Activated CD4-positive, alpha-beta T cell treated with anti-CD3 and anti-CD28 coated beads, Interleukin-2, amount 50 U/mL, for 16 hours (primary cell): ENCODE measurements at places on chromosomes 7 and 10.

GRCh38 chr10:20674926-20675325, 222.2 kb downstream of the NEBL start:
- DNase-seq = no peak

DNA sequence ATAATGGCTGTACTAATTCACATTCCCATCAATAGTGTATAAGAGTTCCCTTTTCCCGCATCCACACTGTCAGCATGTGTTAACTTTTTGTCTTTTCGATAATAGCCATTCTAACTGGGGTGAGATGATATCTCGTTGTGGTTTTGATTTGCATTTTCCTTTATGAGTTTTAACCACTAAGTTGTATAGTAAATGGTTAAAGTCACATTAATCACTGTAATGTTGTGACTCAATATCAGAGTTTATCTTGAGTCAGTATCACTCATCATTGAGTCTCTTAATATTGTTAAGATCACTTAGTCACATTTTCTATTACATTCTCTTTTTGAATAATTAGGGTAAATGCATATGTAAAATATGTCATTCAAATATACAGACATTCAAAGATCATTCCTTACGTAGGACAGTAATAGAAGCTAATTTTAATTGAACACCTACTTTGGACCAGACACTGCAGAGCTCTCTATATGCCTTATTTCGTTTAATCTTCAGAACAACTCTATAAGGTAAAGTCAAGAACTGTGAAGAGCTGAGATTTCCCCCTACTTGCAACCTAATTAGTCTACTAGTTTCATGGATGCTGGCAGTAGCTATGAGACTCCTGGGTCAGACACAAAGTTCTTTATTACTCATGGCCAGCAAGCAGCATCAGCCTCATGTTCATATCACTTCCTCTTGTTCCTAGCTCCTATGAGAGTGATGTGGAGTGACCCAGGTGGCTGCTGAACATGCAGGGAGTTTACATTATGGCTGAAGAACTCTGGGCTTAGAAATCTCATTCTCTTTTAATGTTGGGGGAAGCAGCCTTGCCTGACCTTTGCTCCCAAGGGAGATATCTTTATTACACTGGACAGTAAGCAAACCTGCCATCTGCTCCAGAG, 30.5 kb downstream of the CREB5 start:
- DNase-seq = peak; percentile 41

DNA sequence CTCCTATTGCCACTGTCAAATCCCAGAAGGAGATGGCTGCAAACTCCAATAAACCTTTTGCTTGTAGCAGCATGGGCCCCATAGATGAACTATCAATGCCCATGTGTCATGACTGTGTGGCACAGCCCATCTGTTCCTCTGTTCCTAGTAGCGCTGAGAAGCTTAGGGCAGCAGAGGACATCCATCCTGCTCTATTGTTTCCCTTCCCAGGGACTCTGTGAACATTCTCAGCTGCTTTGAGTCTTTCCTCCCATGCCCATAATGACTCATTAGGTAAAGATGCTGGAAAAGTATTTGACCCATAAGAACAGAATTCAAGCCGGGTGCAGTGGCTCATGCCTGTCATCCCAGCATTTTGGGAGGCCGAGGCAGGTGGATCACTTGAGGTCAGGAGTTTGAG, 28.3 kb downstream of the STMP1 start:
- no peak for DNase-seq

DNA sequence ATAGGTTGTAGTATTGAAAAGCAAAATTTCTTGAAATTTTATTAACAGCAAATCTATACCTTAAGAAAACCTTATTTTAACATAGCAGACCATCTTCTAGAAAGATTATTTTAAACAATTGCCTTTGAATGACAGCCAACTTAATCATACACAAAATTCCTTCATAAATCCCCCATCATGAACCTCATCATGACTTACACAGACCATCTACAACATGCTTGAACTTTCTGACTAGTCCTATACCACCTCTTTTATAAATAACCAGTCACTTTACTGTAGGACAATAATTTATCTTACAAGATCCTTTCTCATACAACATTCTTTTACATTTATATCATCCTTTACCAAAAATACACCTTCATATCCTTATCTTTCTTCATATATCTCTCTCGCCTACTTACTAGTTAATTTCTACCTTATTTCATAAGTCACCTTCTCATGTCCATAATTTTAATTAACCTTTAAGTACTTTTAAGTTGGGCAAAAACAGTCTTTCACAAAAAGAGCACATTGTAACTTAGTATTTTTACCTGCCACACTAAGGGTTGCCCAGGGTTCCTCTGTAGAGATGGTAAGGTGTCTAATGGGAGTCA, 16.6 kb upstream of the PTN start:
- DNase-seq = no peak

GRCh38 chr7:88339195-88339922, 32.7 kb upstream of the STEAP4 start:
- no peak for DNase-seq

GRCh38 chr7:11751807-11752389, 80.1 kb downstream of the THSD7A start:
- DNase-seq = no peak

DNA sequence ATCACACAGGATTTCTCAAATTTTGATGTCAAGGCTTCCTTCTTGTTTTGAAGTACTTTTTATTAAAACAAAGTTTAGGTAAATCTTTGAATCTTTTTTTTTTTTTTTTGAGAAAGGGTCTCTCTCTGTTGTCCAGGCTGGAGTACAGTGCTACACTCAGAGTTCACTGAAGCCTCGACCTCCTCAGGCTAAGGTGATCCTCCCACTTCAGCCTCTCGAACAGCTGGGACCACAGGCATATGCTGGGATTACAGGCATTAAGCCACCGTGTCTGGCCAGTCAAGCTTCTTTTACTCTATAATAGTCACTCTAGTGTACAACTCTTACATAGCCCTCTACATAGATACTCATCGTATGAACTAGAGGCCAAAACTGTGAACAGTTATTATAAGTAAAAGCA, 3.4 kb downstream of the RUFY2 start:
- DNase-seq = no peak

DNA sequence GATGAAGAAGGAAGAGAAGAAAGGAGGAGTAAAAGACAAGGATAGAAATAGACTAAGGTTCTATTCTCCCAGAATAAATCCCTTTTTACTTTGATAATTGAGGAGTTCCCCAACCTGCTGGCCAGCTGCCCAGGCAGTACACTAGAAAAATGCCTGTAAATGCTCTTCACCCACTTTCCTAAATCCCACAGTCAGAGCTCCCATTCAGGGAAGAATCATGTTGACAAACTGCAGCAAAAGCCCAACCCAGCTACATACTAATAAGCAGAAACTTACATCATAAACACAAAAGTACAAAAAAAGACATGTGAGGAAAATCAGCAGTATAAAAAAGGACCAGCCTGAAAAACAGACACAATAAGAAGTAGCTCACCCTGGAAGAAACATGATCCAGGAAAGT, 15.8 kb upstream of the KDM7A start:
- DNase-seq = no peak

- DNase-seq = no peak
Observed at GRCh38 chr7:122544463-122544862, 154.5 kb downstream of the RNF133 start.

GRCh38 chr7:68718097-68718551, 880.2 kb upstream of the AUTS2 start:
- no peak for DNase-seq

GRCh38 chr10:98610836-98611235, 164.1 kb upstream of the HPS1 start:
- no peak for DNase-seq

- no peak for DNase-seq
Observed at GRCh38 chr7:139099172-139099947, 10.2 kb downstream of the ZC3HAV1 start.

- no peak for DNase-seq
Observed at GRCh38 chr10:42475168-42476098, 162.9 kb downstream of the ZNF33B start.

- no peak for DNase-seq
Observed at GRCh38 chr10:48771234-48771633, 86.6 kb downstream of the WDFY4 start.

- peak; percentile 43 for DNase-seq
Observed at GRCh38 chr7:40474790-40475680, 340.2 kb downstream of the SUGCT start.

- no peak for DNase-seq
Observed at GRCh38 chr10:103854686-103855391, 537 bp downstream of the SH3PXD2A start.

DNA sequence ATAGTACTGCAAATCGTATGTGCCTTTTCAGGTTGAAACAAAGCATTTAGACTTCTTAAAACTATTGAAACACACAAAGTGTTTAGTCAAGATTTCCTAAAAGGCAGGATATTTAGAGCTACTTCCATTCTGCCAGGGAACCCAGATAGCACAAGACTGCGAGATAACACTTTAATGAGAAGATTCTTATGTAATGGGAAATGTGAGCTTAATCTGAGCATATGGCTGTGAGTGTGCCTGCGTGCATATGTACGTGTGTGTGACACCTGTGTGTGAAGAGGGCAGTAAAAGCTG, 14.3 kb upstream of the JCAD start:
- DNase-seq = no peak

GRCh38 chr7:27189295-27189996, 4.4 kb upstream of the HOXA11 start:
- DNase-seq = no peak

DNA sequence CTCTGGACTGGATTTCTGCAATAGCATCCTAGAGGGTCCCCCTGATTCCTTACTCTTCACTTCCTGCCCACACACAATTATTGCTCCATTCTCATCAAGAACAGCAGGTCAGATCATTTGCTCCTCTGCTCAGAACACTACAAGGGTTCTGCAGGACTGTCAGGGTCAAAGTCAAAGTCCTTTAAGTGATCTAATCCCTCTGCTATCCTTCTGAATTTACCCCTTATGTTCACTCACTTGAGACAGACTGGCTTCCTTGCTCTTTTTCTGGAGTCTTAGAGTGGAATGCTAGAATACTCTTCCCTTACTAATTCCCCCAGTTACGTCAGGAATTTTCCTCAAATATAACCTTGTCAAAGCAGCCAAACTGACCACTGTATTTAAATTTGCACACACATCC, 7.5 kb upstream of the POT1 start:
- no peak for DNase-seq

DNA sequence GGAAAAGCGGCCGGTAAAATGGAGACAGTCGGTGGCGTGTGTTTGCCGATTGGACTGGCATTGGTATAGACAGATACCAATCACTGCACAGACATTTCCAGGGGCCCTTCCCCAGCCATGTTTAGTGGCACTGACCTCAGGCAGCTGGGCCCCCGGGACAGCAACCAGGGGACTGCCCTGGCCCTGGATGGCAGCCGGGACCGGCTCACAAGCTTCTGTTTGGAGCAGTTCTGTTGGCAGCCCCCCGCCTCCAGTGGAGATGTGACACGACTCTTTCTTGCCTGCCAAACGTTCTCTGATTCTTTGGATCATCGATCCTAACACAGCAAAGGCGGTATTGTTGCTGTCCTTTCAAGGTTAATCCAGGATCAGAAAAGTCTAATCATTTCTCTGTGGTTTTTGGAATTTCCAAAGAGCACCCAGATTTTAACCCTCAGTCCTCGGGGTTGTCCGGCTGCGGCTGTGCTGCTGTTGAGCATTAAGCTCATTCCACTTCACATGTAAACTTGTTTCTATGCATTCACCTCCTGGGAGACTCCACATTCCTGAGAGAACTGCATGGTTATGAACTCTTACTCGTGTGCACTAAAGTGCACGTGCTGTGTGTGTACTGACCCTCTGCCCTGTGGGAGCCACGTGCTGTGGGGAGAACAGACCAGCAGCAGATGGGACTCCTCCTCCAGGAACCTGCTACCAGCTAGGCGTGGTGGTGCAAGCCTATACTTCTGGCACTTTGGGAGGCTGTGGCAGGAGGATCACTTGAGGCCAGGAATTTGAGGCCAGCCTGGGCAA, 46.0 kb downstream of the FOXK1 start:
- DNase-seq = no peak

DNA sequence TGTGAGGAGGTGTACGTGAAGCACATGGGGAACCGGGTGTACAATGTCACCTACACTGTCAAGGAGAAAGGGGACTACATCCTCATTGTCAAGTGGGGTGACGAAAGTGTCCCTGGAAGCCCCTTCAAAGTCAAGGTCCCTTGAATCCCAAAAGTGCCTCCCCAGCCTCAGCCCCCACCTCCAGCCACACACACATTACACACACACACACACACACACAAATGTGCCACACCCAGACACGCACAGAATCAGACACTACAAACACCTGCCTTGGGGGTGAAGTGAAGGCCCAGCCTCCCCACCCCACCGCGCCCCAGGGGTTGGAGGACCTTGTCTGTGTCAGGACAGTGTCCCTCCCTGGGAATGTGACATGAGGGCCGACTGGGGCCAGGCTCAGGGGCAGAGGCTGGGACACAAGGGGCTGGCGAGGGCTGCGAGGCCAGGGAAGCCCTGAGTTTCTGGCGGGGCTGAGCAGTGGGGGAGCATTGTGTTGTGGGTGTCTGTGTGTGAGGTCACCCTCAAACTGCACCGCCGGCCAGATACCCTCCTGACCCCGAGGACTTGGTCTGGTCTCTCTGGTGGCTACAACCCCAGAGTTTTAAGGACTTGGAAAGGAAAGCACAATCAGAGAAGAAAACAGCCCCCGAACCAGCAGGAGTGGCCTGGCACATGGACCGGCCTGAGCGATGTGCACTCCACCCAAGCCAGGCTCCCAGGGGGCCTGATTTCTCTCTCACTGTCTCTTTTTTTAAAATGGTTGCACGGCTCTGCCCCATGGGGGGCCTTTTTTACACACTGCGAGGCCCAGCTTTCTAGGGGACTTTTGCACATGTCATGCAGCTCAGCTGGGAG, 4.0 kb upstream of the ATP6V1F start:
- DNase-seq = no peak

DNA sequence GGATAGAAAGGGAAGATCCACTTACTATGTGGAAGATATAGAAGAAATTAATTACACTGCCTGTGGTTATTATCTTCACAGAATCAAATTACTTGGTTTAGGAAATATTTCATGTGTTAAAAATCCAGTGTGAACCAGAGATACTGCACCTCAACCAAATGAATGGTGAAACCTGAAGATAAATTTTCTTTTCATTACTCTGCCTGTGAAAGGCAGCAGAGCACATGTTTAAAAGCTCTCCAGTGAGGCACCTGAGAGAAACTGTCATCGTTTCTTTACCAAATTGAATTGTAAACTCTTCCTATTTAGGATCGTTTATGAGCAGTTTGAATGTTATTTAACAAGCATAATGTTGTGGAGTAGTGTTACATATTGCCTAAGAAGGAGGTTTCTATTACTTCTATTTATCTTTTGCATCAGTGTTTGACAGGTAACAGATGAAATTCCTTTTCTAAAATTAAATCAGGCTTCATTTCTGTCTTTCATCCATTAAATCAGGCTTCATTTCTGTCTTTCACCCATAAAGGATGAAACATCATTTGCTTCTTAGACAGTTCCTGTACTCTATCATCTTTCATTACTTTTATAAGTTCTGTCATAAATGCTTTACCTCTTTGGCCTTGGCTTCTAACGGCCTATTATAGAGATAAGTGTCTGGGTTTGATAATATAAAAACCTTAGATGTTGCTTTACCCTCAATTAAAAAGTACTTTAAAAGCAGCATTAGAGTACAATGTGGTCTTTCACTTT, 266.6 kb downstream of the NXPH1 start:
- DNase-seq = no peak

- DNase-seq = no peak
Observed at GRCh38 chr7:14292737-14293136, 303.3 kb upstream of the ETV1 start.
